ENCODE measurements at places on chromosomes 2 and 18. TPM values are rescaled to one million over a fixed set of nuclear protein-coding genes. Genes with fewer than 3 reads are reported as not detected.

Gene PARD3B
- total RNA-seq, result 5.6 TPM

DNA sequence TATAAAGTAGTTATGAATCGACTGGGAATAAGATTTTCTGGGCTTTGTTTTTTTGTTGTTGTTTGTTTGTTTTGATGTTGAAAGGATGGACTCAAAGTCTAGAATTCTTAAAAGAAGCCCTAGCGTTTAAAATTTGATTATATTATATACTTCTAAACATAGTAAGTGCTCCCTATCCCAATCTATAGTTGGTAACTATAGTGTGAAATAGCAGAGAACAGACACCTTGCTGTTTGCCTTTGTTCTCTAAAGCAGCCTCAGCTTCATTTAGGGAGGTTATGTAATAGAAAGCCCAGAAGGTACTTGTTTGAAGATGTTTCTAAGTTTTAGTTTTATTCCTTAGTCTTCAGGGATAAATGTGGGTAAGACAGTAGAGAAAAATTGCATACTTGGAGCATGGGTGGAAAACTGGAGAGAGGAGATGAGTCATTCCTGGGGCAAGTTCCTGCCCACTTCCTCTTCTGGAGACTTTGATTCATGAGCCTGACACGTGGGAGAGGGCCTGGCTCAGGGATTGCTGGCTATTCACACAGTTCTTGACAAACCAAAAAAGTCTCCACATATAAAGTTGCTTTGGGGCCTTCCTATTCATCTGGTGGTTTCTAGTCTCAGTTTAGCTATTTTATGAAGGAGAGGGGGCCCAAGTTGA lies 131.9 kb downstream of the MYO1B start:
- DNase-seq, result peak; percentile 63

Gene HK2
- total RNA-seq, result 5.3 TPM

GRCh38 chr2:241974851-241975592 lies 105.5 kb downstream of the RTP5 start:
- DNase-seq, result no peak

- DNase-seq, result no peak
Observed at GRCh38 chr18:70332694-70333093, 43.8 kb downstream of the SOCS6 start.

GRCh38 chr2:222468346-222468745 lies 44.0 kb downstream of the SGPP2 start:
- no peak for DNase-seq

Gene TEKT4
- total RNA-seq, result 0.31 TPM

Gene CDH20
- total RNA-seq, result 7.3 TPM

DNA sequence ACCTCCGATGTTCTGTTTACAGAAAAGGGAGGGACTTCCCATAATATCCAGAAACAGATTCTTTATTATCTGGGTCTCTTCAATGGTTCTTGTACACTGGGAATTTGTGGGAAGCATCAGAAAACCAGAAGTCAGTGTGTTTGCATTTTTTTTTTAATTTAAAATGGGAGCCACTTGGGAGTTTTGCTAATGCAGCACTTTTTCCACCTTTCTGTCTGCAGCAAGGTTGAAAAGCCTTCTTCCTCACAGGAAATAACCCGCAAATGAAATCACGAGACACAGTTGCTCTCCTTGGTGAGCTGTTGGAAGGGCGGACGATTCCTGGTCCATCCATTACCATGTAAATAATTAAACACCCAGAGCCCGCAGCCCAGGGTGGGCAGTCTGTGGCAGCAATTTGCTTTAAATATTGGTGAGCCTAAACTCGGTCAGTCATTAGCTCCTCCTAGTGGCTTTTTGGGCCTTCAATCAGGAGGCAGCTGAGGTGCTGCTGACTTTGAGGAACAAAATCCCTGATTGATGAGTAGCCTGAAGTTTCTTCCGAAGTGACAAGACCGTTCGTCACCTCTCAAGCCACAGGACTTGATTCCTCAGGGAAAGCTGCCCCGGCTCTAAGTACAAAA lies 471.5 kb downstream of the EPHA4 start:
- no peak for DNase-seq

Gene CAPN14
- 1.4 TPM for total RNA-seq

DNA sequence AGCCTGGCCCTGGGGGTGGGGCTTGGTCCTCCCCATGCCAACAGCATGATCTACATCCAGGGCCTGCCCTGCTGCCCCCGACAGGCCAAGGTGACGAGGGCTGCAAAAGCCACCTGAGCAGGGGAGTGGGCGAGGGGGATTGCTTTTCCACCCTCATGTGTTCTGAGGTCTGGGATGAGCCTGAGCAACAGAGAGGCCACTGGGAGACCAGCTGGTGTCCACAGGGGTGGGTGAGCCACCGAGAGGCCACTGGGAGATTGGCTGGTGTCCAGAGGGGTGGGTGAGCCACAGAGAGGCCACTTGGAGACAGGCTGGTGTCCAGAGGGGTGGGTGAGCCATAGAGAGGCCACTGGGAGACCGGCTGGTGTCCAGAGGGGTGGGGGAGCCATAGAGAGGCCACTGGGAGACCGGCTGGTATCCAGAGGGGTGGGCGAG lies 147.4 kb upstream of the GPC1 start:
- no peak for DNase-seq

- DNase-seq, result no peak
Observed at GRCh38 chr2:226763320-226763719, 36.3 kb downstream of the IRS1 start.

GRCh38 chr18:23629444-23629946 lies 33.2 kb downstream of the ANKRD29 start:
- no peak for DNase-seq

DNA sequence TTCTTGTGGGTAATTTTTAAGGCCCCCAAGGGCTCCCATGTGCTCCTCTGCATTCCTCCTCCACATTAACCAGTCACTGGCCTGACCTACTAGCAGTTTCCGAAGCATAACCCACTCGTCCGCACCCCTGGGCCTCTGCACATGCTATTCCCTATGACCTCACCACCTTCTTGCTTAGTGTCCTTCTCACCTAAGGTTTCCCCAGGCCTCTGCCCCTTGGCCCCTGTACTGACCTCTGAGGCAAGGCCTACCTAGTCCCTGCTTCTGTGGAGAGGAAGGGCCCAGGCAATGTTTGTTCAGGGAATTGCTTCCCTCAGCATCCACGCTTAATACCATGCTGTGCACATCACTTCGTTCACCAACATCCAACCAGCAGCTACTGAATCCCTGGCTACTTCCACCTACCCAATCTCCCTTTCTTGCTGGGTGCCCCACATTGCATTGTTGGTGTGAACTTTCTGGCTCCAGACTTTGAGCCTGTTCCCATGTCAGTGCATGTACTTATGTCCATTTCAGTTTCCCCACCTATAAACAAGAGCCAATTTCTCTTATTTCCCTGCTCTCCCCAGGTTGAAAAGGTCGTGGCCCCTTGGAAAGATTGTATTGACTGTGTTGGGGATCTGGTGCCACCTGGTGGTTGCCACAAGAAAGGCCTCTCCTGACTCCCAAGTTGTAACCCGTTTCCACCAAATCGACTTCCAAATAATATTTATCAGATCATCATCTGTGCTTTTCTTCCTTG lies 19.2 kb upstream of the TMEM177 start:
- no peak for DNase-seq

DNA sequence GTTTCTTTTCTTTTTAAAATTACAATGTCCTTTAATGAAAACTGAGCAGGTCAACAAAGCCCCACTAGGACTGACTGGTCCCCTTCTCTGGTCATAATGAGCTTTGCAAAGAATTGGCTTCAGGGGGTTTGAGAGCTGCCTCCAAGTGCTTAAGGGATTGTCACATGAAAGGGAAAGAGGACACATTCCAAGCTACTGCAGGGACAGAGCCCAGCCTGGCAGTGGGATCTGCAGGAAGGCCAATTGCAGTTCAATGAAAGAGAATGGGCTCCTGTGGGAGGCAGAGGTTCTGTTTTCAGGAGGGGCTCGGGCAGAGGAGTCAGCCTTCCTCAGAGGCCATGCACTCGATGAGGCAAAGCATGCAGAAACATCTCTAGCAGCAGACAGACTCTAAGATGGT lies 84.1 kb upstream of the ACKR3 start:
- DNase-seq, result no peak

- DNase-seq, result no peak
Observed at GRCh38 chr2:5926871-5927512, 234.8 kb downstream of the SOX11 start.
